Frontal cortex (tissue), 4 donors: ENCODE measurements at places on chromosomes 13 and 19. TPM values are rescaled to one million over a fixed set of nuclear protein-coding genes. Genes with fewer than 3 reads are reported as not detected.

DNA sequence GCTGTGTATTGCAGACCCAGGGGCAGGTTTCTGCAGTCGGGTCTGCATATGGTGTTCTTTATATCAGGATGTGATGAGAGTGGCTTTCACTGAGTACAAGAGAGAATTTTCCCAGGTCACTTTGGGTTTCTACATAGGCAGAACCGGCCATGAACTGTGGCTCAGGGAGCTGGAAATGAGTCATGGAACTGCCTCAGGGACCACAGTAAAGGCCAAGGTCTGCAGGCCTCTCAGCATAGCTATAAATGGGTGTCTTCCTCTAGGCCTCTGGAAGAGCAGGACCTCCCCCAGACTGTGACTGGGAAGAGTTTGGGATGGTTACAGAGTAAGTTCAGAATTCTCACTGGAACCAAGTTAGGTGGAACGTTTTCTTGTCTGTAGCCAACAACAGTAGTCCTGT, 51.8 kb upstream of the ZNF681 start:
- no peak for DNase-seq

DNA sequence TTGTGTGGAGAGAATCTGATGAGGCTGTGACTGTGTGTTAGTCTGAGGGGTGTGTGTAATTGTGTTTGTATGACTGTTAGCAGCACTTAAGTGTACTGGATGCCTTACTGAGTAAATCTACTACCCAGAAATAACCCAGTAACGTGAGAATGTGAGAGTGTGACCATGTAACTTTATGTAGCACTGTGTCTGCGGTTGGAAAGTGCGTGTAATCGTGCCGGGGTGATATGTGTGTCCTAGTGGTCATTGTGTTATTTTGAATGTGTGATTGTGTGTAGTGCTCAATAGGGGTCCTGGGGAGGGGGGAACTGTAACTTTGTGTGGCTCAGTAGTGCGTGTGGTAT, 550 bp downstream of the ZNF383 start:
- no peak for DNase-seq

DNA sequence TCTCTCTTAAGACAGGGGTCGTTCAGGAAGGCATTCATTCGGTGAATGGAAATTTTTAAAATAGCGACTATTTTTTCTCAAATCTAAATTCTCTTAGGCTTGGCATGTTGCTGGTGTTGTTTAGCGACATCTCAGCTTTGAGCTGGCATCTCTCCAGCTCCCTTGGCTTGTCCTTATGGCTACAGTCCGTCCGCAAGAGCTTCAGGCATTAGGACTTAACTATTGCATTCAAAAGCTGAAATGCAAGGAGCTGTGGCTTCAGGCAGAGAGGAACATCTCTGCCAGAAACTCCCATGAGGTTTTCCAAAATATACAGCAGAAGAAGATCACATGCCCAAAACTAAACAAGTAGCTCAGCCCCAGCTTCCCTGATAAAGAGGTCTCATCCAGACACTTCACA, 578.5 kb downstream of the EFNB2 start:
- no peak for DNase-seq

DNA sequence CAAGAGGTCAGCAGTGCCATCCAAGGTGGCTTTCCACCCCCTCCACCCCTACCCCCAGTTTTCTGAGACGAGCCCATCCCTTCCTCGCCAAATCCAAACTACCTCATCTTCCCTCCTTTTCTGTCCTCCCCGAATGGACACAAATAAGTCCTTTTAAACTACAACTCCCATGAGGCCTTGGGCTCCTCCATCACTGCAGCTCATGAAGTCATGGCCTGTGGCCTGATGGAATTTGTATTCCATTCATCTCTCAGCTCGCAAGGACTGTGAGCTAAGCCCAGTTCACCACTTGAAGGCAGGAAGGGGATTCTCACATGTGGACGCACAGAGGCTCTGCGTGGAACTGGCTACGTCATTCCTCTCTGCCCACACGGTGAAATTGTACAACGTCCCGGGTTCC, 12.5 kb downstream of the PTPRH start:
- no peak for DNase-seq

DNA sequence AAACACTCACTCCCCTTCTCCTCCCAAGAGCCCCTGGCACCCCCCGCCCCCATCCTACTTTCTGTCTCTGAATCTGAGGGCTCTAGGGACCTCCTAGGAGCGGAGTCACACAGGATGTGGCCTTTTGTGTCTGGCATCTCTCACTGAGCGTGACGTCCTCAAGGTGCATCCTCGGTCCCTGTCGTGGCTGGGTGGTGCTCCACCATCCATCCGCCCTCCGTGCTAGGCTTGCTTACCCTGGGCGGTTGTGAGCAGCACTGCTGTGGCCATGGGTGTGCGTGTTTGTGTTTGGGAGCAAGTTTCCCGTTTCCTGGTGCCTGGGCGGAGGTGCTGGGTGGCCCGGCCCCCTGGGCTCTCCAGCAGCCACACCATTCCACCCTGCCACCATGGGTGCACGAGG, 12.2 kb downstream of the PLEKHJ1 start:
- no peak for DNase-seq

- no peak for DNase-seq
Observed at GRCh38 chr13:98676239-98676638, 76.2 kb downstream of the SLC15A1 start.

GRCh38 chr13:110379905-110380341, 72.8 kb downstream of the COL4A2 start:
- no peak for DNase-seq

DNA sequence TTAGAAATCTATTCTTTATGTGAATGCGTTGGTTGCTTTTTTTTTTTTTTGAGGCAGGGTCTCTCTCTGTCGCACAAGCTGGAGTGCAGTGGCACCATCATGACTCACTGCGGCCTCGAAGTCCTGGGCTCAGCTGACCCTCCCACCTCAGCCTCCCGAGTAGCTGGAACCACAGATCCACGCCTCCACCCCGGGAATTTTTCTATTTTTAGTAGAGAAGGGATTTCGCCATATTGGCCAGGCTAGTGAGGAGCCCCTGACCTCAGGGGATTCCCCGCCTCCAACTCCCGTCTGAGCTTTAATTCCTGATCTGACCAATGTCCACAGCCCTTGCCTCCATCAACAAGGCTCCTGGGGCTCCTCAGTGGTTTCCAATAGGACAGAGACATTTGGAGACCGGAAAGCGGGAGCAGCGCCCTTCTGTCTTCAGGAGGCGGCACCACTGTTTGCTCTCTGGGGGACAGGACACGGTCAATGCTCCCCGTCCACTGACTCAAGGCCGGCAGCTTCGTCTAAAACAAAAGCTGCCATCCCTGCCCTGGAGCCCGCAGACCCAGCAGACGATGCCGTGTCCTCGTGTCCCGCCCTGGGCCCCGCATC, 503 bp downstream of the TUBA3C start:
- DNase-seq: no peak

GRCh38 chr13:59690857-59691500, 472.7 kb downstream of the DIAPH3 start:
- DNase-seq: no peak

- DNase-seq: no peak
Observed at GRCh38 chr13:84470528-84470927, 588.3 kb upstream of the SLITRK1 start.

- DNase-seq: no peak
Observed at GRCh38 chr13:43057653-43058317, 34.4 kb downstream of the DNAJC15 start.

GRCh38 chr19:58560921-58561320, 2.5 kb upstream of the UBE2M start:
- DNase-seq: no peak

DNA sequence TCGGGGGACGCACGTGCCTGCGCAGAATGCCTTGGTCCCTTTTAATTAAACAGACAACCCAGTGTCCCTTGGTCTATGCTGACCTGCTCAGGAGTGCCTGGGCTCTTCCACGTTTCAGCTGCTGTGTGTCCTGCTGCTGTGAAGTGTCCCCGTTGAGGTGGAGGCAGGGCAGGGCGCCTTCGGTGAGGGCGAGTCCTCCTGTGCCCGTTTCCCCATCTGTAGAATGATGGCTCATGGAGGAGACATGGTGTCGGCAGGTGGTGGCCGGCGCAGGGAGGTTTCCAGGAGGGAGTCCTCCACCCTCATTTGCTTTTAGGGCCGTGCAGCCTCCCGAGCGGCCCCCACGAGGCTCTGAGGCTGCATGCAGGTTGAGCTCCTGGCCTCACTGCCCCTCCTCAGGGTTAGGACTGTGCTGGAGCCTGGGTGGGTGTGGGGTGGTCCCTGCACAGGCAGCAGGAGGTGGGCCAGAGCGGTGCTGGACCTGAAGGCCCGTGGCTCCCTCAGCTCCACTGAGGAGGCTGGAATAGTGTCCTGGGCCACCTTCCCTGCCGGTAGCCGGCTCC, 8.8 kb downstream of the STK11 start:
- DNase-seq: no peak

DNA sequence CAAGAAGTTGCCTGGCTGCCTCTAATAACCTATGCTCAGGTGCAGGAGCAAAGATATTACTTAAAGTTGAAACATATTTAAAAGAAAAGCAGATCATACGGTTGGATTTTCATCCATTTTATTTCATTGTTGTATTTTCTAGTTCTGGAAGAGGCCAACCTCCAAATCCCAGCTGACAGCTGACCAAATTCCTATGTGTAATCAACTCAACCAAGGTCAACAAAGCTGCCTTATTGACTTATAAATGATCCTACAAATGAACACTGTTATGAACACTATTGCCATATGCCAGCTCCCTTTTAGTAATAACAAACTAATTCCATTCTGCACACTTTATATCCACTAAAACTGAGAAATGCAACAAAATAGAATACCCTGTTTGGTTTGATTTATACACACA, 1537.4 kb downstream of the SLITRK1 start:
- no peak for DNase-seq

- DNase-seq: no peak
Observed at GRCh38 chr19:49594157-49594992, 3.4 kb downstream of the PRR12 start.

- DNase-seq: no peak
Observed at GRCh38 chr13:99322297-99323103, 15.3 kb upstream of the GPR183 start.

DNA sequence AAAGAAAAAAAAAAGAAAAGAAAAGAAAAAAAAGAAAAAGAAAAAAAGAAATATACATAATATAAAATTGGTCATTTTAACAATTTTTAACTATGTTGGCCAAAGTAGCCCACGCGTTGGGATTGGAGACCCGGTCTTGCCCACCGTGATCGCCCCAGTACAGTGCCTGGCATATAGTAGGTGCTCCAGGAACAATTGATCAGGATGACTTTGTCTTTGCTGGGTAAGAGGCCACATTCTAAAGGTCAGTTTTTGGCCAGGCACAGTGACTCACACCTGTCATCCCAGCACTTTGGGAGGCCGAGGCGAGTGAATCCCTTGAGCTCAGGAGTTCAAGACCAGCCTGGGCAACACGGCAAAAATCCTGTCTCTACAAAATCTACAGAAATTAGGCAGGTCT, 3.8 kb upstream of the ANGPTL4 start:
- DNase-seq: no peak

DNA sequence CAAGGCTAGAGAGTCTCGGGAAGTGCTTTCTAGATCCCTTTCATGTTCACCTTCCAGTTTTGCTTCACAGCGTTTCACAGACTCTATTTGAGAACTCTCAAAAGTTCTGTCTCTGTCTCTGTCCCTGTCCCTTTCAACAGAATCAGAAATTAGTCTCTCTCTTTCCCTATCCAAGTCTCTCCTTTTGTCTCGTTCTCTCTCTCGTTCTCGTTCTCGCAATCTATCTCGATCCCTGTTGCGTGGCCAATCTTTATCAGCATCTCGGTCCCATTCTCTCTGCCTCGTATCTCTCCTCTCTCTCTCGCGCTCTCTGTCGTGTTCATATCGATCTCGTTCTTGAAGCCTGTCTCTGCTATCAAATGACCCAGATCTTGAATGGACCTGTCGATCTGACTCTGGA, 85.0 kb downstream of the ZC3H13 start:
- no peak for DNase-seq

DNA sequence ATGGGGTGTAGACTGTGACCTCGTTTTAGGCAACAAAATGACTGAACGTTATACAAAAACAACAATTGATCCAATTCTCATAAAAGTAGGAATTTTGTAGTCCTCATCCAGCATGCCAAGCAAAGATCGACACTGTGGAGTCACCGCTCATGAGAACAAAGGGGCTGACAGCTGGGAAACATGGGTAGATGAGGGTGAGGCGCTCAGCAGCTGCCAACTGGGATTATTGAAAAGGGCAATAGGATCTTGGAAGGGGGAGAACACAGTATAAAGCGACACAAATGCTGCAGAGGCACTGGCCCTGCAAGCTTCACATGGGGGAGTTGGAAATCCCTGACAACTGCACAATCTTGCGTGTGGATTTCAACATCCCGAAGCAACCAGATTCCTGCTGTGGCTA, 5.4 kb upstream of the ZNF765 start:
- no peak for DNase-seq

SYNGR4 gene
- not detected for total RNA-seq

KLK6 gene
- total RNA-seq: not detected

NLRP9 gene
- total RNA-seq: not detected

UBE2L5 gene
- total RNA-seq: not detected

LTBP4 gene
- total RNA-seq: 25.3 TPM

DOCK6 gene
- total RNA-seq: 4.1 TPM

CFAP97D2 gene
- not detected for total RNA-seq

CAMSAP3 gene
- 16.3 TPM for total RNA-seq

MAP3K10 gene
- total RNA-seq: 31.4 TPM
